ENCODE measurements at places on chromosomes 16 and 17.
A peak's percentile ranks its signal among the peaks of the same experiment; 100 is the strongest.

- no peak for DNase-seq
Observed at GRCh38 chr17:27384726-27385125, 71.5 kb upstream of the KSR1 start.

DNA sequence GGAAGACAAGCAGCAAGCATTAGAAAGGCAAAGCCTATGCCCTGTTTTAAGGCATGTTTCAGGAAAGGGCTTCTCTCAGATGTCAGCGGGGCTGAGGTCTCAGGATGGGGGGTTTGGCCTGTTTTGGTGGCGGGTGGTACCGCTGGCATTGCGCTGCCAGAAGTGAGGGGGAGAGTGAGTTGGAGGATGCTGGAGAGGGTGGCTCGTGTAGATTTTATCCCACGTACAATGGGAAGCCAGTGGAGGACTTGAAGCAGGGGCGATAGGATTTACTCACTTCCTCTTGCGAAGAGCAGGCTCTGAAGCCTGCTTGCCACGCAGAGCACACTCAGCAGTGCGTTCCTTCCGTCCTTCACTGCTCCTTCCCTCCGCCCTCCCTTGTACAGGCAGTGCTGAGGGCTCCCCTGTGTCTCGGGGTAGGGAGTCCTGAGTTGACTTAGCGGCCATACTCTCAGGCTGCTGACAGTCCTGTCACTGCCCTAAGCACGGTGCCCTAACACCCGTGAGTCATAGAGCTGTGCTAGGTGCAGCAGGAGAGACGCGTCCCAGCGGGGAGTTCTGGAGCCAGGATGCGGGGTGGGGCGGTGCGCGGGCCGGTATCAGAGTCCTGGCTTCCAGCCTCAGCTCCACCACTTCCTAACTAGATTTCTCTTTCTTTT, 113.1 kb downstream of the SNX29 start:
- no peak for DNase-seq

DNA sequence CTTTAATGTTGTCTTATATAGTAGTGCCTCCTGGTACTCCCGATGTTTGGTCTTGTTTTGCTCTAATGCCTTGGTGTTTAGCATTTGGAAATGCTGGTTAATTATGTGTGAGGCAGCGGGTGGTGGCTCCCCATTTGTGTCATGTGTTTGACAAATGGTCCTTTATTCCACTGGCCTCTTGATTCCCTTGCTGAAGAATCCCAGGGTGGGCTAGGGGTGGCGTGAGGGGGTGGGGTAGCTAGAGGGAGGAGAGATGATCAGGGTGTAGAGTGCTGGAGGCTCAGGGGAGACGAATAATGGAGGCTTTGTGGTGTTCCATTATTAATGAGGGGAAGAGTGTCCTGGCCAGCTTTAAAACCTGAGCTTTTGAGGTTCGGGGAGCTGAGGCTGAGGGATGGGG, 5.4 kb downstream of the DYNLL2 start:
- DNase-seq, result no peak

DNA sequence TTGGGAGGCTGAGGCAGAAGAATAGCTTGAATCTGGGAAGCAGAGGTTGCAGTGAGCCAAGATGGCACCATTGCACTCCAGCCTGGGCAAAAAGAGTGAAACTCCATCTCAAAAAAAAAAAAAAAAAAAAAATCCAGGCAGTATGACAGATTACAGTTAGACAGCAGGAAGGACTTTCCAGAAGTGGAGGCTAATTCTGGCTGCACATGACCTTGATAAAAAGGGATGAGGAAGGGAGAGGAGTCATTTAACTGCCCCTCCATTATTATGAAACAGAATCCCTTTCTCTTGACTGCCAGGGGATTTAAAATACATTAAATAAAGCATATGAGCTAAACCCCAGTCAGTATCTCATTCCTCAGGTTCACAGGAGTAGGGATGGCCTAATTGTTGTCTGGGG, 1.8 kb upstream of the ARHGAP23 start:
- DNase-seq, result no peak

DNA sequence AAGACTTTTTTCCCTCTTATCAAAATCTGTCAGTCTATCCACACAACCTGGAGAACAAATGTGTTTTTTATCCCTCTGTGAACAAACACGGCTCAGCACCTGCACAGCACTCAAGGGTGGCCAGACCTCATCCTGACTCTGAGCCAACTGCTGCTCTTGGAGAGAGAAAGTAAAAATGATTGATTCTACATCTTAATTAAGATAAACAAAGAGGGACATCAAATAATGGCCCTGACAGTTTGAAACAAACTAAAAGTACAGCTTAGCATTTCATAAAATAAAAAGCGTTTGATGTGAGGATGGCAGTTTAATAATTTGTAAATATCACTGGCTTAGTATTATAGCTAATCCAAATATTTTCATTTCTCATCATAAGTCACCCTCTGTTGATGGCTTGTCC, 106.2 kb downstream of the SNX11 start:
- DNase-seq, result peak; percentile 61

DNA sequence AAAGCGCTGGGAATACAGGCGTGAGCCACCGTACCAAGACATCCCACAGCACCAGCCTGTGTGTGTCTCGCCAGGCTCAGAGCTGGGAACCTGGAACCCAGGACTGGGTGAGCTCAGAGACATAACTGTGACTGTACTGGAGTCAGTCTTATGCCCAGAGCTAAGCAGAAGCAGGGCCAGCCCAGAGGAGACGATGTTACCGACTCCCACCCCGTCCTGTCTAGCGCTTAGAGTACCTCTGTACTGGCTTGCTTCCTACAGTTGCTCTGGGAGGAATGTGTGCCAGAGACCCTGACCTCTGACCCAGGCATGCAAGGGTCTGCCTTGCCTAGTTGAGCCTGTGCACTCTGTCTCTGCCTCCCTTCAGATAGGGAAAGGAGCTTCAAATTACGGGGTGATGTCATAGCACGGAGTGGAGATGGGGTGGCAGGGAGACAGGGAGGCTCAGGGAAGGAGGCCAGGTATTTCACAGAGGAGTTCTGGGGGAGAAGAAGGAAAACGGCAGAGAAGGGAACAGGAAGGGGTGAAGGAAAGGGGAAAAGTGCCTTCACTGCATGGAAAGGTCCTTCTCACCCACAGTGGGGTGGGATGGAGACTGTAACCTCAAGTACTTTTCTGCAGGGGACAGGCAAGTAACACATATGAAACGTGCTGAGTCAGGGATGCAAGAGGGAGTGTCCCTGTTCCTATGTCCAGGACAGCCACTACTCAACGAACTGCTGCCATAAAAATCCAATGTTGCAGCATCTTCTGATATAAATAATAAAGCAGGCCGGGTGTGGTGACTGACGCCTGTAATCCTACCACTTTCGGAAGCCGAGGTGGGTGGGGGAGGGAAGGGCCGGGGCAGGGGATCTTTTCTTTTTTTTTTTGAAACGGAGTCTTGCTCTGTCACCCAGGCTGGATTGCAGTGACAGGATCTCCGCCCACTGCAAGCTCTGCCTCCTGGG, 5.8 kb upstream of the ARMC5 start:
- no peak for DNase-seq

- no peak for DNase-seq
Observed at GRCh38 chr17:80992948-80993624, 1.4 kb downstream of the CHMP6 start.

Data from NCI-H1417 (cell line).